NCI-H1694 treated with DMSO at 0.1 percent for 48 hours (cell line): ENCODE measurements at places on chromosomes 1 and 21.

DNA sequence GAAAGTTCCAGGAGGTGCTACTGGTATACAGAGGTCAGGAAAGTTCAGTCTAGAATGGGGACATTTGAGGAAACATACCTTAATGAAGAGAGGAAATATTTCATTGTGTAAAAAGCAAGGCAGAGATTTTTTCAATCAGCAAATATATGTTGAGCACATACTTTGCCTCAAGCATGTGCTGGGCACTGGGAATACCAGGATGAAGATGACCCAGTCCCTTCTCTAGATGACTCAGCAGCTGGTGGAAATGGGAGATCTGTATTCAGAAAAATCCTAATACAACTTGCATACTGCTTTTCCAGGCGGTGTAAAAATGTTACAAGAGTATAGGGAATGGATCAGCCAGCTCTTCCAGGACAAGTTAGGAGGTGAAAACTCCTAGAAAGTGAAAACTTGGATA, 229.3 kb downstream of the FGGY start:
- DNase-seq, result no peak

DNA sequence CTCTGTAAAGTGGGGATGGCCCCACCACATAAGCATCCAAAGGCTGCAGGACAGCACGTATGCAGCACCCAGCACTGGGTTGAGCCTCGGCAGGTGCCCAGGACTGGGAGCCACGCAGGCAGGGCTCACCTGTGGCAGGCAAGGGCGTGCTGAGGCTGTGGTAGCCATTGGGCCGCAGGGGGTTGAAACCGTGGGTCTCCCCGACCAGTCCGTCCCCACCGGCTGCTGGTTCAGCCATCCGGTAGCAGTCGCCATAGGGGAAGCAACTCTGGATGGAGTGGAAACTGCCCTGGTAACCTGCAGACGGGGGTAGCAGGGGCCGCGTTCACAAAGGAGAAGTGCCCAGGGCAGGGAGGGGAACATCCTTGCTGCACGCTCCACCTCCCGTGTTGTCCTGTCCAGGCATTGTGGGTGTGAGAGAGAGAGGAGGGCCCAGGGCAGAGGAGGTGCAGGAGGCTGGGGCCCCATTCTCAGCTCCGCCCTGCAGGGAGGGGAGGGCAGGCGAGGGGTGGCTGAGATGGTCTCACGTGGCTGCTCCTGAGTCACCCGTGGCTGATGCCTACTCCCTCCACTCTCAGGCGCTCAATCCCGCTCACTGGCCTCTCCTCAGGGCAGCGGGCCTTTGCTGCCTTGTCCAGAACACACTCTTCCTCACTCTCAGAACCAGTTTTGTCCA, 49.9 kb downstream of the DMRTB1 start:
- DNase-seq, result no peak

GRCh38 chr1:106962591-106962990, 93.9 kb upstream of the PRMT6 start:
- no peak for DNase-seq

DNA sequence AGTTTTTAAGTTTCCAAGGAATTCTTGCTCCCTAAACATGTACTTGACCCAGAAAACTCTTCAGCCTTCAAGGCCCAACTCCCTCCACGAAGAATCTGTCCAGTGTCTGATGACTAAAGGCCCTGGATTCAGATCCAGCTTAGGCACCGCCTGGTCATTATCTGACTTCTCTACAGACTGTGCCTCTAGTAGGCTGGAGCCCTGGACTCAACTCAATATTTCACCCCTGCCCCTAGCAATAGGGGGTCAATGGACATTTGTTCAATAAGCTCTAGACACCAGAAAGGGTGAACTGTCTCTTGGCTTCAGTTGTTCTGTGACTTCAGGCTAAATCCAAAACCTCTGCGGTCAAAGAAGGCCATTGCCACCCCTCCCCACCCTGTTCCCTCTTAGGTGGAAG, 34.5 kb downstream of the NUAK2 start:
- DNase-seq, result no peak

DNA sequence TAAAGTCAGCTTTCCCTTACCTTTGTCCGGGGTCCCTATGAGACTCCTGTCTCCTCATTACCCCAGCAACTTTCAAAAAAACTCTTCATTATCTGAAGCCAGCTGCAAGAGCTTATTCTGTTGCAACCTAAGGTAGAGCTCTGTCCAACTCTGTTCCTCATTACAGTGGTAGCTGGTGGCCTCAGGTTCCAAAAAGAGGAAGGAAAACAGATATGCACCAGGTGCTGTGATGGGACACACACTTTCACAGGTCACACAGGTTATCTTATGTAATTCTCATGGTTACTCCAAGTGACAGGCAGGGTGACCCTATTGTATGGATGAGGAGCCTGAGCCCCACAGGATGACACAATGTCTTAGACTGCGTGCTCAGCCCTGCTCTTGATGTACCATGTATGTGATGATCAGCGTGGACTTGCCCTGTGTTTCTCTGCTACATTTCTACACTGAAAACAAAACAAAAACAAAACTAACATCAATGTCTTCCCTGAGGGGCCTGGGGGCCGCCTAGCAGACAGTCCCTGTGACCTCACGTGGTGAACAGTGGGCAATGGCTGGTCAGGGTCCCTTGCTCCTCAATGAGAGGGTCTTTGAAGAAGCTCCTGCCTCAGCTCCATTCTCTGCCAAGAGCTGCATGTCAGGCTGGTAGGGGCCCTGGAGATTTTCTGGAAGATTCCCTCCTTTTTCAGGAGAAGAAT, 9.7 kb upstream of the TENT5C start:
- DNase-seq, result no peak

DNA sequence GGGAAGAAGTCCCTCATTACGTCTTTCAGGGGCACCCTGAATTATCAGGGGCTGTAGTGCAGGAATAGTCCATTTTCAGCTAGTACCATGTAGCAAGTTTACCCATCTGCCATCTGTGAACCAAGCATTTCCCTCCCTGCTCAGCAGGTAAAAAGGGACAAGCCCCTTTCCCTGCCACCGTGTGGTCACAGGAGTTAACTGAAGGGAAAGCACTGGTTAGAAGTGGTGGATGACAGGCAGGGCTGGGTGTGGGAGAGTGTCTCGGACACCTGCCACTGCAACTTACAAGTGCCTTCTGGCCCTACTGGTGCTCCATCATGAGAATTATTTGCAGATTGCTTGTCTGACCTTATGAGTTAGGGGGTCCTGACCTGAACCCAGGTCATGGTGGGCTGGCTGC, 32.0 kb upstream of the IGSF5 start:
- peak; percentile 18 for DNase-seq

GRCh38 chr1:113096493-113096892, 23.5 kb downstream of the LRIG2 start:
- no peak for DNase-seq
